Cardiac muscle cell (in vitro differentiated cells and primary cell): ENCODE measurements at places on chromosomes 1 and 21. TPM values are rescaled to one million over a fixed set of nuclear protein-coding genes. Genes with fewer than 3 reads are reported as not detected.

GART gene
- total RNA-seq, result 71.7 and 129 TPM in 2 replicates

FAM151A gene
- 0.07 and 0.21 TPM in 2 replicates for total RNA-seq

OR1C1 gene
- total RNA-seq, result not detected in 2 replicates

BNIPL gene
- total RNA-seq, result 0.66 and 1.3 TPM in 2 replicates

GJB5 gene
- not detected in 2 replicates for total RNA-seq

SLFNL1 gene
- 1.5 and 3.0 TPM in 2 replicates for total RNA-seq

CCDC30 gene
- 1.8 and 3.2 TPM in 2 replicates for total RNA-seq

DNA sequence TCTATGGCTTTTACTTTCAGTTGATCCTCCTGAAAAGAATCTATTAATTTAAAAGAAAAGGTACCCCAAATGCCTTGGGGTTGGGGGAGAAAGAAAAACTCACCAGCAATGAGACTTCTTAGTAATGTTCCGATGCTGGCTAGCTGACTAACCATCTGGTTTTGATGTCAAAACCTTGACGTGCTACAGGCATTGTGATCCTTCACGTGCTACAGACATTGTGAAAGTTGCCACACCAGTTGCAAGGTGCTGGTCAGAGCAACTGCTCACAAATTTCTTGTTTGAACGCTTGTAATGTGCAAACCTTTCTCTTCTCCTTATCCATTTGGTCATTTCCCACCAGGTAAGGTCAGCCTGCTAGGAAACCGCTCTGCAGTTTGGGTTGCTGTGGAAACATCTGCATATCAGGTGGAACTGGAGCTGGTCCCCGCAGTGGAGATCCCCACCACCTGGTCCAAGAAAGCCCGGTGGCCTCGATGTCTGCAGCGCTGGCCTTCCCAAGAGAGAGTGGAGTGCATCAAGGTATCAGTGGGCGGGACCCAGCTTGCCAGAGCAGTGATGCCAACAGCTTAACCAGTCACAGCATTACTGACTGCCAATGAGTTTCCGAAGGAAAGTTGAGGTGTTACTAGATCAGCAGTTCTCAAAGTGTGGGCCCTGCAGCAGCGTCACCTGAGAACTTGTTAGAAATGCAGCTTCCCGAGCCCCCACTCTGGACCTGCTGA lies 16.1 kb downstream of the MAB21L3 start:
- no peak for DNase-seq

GRCh38 chr21:38921511-38922251 lies 116.0 kb downstream of the ETS2 start:
- no peak for DNase-seq

- DNase-seq, result peak; percentile 37
Observed at GRCh38 chr1:211345719-211346118, 19.1 kb downstream of the TRAF5 start.

DNA sequence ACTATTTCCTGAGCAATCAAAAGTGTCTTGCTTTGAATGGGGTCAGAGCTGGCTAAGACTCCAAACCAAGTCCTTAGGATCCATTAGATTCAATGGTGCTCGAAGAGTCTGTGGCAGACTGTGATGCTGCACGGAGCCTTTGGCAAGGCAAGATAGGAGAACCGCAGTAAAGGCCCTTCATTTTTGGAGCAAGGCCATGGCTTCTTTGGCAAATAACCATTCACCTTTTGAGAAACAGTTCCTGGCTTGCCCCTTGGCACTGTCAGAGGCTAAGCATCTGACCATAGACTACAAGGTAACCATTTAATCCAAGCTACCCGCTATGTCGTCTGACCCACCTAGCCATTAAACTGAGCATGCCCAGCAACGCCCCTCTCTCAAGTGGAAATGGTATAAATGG lies 45.2 kb downstream of the EDN2 start:
- no peak for DNase-seq

- DNase-seq, result peak; percentile 6
Observed at GRCh38 chr1:233424779-233425178, 97.3 kb downstream of the MAP3K21 start.

DNA sequence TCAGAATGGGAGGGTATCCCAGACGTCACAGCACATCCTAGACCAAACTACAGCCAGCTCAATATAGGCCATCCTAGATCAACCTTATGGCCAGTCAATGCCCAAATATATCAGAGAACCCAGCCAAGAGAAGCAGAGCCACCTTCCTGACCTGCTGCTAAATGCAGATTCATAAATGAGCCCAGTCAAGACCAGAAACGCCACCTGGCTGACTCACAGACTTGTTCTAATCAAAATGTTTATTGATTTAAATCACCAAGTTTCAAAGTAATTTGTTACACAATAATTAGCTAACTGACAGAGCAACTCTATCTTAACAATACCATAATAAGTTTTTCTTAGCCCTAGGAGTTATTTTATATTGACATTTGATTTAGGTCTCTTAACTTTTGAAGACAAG lies 28.6 kb downstream of the ZNF644 start:
- DNase-seq, result no peak

GRCh38 chr1:19552291-19553010 lies 67.1 kb upstream of the CAPZB start:
- no peak for DNase-seq

GRCh38 chr1:107883562-107883961 lies 81.4 kb downstream of the VAV3 start:
- DNase-seq, result peak; percentile 45

GRCh38 chr1:176193023-176193422 lies 14.1 kb downstream of the COP1 start:
- no peak for DNase-seq

DNA sequence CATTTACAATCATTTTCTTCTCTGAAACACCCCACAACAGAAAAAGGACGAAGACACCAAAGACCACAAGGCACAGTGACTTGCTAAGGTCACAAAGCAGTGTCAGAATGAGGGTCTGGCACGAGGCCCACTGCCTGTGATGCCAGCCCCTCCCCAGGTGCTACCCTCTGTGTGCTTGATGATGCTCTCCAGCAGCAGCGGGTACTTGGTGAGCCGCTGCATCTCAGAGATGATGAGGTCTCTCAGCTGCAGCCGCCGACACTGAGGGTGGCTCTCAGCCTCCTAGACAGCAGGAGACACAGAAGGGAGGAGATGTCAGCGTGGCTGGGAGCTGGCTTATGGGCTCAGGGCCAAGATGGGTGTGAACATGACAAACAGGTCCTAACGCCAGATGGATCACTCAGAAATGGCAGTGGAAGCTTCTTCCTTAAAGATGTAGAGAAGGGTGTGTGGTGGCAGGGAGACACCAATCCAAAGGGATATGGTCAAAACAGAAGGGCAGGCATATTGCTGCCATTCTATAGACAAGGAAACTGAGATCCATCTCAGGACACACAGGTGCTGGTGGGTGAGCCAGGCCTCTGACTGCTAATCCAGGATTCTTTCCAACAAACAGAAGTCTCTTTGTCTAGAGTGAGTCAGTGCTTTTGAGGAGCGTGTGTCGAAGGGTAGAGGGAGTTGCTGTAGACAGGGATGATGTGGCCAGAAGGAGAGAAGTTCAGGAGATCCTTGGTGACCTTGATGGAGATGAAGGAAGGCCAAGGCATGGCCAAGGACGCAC lies 25.6 kb downstream of the LRRC71 start:
- DNase-seq, result no peak

DNA sequence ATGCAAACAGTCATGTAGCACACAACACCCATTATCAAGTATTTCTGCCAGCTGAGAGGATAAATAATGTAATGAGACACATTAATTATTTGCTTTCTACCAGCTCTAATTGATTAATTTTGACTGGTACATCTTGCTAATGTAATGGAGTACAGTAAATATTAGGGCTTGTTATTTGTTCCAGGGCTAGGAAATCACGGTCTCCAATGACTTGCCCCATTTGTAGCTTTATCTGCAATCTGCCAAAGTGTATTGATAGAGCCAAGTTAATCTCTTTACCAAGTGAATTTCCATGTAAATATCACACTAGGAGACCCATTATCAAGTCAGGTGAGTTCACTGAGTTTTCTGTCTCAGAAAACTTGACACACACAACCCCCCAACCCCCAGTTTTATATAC lies 55.1 kb downstream of the RGS13 start:
- no peak for DNase-seq

DNA sequence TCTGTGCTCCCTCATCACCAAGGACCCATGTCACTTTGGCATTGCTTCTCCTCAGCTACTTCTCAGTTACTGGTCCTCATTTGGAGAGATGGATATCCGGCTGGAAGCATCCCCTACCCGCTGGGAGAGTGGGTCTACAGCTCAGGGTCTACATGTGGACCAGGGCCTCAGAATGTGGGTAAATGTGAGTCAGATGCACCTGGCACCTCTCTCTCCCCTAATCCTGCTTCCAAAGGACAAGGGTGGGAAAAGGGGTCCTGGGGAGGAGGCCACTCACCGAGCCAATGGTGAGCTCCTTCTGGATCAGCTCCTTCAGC lies 908 bp downstream of the S100A6 start:
- no peak for DNase-seq

DNA sequence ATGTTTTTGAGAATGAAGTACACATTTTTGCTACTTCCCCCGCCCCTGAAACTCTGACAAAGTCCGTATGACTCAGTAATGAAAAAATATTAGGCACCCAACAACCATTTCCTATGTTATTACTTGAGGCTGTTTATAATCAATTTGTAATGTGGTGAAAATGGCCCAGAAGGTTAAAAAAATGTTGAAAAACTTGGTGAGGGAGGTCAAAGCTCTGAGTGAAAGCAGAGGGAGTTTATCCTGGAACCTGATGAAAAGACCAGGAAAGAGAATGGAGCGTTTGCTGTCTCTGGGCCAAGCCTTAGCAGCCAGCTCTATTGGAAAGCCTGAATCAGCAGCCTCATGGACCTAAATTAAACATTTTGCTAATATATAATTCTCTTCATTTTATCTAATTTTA lies 367.7 kb upstream of the NEGR1 start:
- no peak for DNase-seq

DNA sequence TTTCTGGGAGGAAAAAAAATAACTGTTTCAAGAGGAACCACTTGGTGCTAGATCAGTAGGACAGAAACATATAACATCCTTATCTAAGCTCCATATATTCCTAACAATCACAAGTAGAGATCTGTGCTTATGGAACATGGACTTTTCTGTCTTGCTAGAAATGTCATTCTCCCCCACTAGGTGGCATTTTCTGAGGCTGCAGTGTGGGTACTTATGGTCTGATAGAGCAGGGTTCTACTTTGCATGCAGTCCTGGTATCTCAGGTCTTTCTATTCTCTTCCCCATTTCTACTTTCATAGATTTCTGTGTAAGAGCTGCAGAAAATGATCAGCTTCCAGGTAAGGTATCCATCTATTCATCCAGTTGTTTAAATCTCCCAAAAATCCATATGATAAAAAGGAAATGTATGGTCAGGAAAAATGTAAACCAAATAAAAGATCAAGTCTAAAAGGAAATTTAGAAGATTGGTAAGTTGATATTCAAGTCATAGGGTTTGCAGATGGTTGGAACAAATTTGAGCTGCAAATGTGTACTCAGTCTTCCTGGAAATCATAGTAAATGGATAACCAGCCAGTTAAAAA lies 1.5 kb downstream of the ZNF684 start:
- peak; percentile 61 for DNase-seq

DNA sequence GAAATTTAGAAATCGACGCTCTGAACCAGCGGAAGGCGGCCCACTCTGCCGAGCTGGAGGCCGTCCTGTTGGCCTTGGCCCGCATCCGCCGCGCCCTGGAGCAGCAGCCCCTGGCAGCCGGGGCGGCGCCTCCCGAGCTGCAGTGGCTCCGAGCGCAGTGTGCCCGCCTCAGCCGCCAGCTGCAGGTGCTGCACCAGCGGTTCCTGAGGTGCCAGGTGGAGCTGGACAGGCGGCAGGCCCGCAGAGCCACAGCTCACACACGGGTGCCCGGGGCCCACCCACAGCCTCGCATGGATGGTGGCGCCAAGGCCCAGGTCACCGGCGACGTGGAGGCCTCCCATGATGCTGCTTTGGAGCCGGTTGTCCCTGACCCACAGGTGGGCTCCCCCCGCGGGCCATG lies 47.0 kb upstream of the DIP2A start:
- no peak for DNase-seq

DNA sequence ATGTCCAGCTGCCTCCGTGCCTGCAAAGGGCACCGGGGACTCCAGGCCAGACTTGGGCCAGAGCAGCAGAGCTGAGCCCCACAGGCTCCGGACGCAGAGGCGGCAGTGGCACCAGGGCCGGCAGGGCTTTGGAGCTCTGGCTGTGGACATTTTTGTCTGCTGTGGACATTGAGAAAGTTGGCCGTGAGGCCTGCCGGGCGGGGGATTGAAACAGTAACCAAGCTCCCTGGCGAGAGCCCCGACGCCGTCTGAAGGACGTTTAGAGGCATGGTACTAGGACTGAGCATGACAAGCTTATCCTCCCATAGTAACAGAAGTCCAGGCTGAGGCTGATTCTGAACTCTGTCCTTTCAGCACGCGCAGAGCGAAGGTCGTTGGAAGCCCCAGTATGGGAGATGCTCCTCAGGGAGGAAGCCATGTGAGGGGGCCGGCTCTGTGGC lies 323.8 kb downstream of the AMY1C start:
- DNase-seq, result no peak

- DNase-seq, result peak; percentile 35
Observed at GRCh38 chr1:67031121-67031858, 22.7 kb downstream of the SLC35D1 start.

DNA sequence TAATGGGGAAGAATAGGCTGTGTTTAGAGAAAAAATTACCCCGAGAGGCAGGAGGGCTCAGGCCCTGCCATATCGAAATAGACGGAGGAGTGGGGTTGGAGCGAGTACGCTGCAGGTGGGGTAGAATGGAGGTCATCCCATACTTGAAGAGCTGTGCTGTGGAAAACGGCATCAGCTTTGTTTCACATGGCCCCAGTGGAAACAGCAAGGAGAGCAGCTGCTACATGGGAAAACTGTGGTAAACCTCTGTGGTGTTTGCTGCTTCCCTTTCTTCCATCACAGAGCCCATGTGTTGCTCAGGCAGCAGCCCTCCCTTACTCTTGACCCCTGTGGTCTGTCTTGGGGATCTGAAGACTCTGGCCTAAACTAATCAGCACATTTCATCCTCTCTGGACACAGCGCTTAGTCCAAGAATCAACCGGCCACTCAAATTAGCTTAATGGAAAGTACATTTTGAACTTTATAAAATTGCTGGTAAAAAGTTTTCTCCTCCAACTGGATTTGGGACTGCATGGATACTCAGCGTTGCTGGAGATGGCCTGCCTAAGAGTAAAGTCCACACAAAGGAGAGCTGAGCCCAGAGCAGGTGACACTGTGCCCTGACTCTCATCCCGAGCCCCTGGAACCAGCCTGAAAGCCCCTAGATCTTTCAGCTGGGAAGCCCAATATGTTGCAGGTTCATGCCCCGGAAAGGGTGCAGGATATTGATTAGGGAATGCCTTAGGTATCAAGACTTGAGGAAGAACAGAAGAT lies 127.1 kb upstream of the GADD45A start:
- DNase-seq, result no peak
